GM19239 (cell line): ENCODE measurements at places on chromosomes 2 and 18.

- no peak for DNase-seq
These were observed 14.1 kb downstream of the ACKR3 start for GRCh38 chr2:236583621-236584203.

DNA sequence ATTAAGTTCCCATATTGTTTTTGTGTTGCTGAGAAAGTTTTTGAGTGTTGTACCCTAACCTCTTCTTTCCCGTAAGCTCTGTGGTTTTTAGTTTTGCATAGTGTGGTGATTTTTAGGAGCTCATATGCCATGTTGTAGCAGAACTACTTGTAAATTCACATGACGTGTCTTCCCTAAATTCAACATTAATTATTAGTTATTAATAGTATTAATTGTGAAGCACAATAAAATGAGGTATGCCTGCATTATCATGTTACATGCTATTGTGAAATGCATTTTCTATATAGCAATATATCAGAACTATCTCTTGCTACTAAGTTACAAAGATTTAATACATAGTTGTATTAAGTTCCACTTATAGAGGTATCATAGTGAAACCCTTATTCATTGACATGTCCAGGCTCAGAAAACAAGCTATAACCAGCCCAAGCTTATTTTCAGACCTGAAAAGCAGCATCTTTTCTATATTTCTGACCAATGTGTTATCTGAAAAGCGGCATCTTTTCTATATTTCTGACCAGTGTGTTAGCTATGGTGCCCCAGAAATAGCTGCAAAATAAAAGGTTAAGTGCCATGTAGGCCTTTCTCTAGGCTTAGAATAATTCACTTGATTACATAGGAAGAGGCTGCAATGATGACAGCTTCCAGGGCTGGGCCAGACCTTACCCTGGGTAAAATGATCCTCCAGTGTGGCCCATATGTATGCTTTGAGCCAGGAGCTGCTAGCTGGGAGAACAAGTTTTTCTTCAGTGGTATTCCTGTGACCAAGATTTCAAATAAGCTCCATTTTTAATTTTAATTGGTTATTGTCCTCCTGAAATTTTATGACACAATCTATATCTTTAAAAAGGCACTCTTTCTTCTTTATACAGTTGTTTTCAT lies 21.6 kb downstream of the EPAS1 start:
- no peak for DNase-seq

GRCh38 chr18:46412916-46413315 lies 244.1 kb downstream of the LOXHD1 start:
- DNase-seq, result no peak

DNA sequence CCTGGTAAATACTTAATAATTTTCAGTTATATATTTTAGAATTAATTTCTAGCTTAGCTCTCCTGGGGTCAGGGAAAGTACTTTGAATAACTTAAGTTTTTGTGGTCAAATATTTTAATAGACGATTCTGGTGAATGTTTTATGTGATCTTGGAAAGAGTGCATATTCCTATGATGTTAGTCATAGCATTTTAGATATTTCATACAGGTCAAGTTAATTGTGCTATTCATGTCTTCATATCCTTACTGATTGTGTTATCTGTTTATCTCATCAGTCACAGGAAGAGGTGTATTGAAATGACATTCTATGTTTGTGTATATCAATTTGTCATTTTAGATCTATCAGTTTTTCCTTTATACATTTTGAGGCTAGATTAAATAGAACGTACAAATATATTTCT lies 576.2 kb downstream of the CPS1 start:
- DNase-seq, result no peak

- no peak for DNase-seq
These were observed 79.1 kb downstream of the DYM start for GRCh38 chr18:49381267-49381845.

GRCh38 chr2:111919365-111919764 lies 21.0 kb downstream of the MERTK start:
- no peak for DNase-seq

- DNase-seq, result no peak
These were observed 72.0 kb downstream of the SLC4A3 start for GRCh38 chr2:219699440-219699821.

DNA sequence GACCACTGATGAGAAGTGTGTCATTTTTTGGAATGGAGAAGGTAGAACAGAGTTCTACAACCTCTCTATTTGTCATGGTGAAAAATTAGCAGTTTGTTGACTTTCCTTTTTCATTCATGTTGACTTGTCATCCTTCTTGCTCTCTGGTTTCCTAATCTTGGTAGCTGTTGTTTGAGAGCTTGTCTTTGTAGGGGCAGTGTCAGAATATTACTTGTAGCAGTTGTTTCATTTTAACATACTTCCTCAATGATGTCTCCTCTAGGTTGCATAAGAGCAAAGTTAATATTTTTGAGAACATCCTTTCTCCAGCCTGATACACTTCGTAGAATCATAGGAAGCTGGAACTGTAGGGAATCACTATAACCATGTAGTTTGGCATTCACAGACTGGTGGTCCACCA lies 368.2 kb upstream of the FANCL start:
- DNase-seq, result no peak

DNA sequence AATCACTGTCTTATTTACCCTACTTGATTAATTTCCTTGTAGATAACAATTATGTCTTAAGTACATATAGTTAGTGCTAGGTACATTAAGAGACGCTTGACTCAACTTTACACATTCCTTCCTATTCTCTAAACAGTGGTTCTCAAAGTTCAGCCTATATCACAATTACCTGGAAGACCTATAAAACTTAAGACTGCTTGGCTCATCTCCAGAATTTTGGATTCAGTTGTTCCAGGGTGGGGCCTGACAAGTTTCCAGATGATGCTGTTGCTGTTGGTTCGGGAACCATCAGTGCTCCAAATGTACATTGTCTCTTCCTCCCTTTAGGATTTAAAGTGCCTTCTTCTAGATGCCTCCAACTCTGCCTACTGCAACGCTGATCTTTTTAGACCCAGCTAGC lies 4.0 kb downstream of the PPP3R1 start:
- DNase-seq, result no peak

- no peak for DNase-seq
These were observed 1.2 kb upstream of the SELENOI start for GRCh38 chr2:26344581-26345282.

DNA sequence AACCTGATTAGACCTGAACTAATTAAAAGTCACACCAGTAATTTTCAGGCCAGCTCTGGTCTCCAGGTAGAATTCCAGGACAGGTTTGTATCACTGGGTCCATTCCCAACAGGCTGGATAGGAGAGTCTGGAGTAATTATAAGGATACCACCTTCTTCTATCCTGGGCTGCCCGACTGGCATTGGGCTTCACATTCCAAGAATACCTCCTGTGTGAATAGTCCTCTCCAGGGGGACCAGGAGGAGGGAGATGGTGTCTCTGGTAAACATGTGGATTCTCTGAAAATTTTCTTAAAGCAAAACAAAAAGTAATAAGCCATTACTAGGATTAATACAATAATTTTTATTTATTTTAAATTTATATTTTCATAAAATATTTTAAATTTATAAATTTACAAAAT lies 17.3 kb downstream of the DUSP11 start:
- DNase-seq, result no peak

GRCh38 chr2:43941966-43942365 lies 53.8 kb downstream of the LRPPRC start:
- no peak for DNase-seq

DNA sequence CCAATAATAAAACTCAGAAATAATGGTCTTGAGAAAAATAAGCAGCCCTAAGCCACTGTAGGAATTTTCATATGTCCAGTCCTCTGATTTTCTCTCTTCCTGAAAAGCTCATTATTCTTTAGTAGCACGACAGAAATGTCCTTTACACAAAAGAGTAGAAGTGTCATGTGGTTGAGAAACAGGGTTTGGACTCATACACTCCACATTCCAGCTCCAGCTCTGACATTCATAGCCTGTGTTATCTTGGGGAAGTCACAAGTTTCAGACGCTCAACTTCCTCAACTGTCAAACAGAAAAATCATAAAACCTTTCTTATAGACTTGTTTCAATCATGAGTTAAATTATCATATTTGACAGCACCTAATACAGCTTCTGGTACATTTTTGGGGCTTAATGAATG lies 511.5 kb downstream of the TNS1 start:
- no peak for DNase-seq

GRCh38 chr2:200703127-200703925 lies 108.4 kb upstream of the BZW1 start:
- DNase-seq, result no peak

- no peak for DNase-seq
These were observed 187.6 kb downstream of the ADCYAP1 start for GRCh38 chr18:1092228-1092627.

DNA sequence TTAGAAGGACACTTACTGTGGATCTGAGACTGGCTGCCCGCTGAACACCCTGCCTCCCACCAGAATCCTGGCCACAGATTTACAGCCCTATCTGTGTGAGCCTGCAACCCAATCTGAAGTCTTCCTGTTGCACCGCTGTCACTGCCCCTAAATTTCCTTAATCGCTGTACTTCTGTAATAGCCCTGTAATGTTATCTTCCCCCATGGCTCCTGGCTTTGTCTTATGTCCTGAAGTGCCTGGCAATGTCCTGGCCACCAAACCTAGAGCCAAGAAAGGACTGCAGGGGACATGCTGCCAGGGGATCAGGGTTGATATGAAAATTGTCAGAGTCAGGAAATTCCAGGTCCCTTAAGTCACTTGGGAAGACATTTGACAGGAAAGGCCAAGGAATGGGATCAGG lies 52.7 kb downstream of the FHOD3 start:
- no peak for DNase-seq

- no peak for DNase-seq
These were observed 5.9 kb downstream of the ASXL3 start for GRCh38 chr18:33583901-33584300.

DNA sequence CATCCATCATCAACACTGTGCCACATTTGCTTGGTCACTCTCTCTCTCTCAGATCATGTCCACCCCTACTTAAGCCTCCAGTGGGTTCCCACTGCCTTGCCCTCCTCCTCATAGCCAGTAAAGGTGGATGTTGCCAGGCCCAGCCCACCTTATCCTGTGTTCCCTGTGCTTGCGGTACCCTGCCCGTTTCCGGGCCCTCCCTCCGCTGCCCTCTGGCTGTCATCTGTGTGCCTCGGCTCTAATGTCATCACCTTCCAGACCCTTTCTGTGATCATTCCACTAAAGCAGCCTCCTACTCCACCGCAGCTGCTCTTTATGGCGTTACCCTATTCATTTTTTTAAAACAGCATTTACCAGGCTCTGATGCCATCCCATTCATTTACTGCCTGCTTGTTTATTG lies 305.7 kb upstream of the SKOR2 start:
- no peak for DNase-seq
